ENCODE measurements at places on chromosomes 2 and 18.

DNA sequence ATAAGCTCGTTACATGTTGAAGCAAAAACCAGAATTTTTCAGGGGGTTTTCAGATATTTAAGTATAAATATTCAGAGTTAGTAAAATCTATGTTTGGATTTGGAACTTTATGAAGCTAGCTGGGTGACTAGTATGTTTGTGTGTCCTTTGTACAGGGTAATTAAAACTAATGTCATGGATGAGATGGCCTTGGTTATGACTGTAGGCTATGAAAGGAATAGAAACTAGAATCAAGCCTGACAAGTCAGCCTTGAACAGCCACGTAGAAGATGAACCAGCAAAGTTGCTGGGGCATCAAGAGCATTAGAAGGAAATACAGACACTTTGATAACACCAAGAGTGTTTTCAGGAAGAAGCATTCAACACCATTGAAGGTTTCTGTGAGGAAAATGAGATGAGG lies 825.1 kb upstream of the CNTNAP5 start:
- no peak for DNase-seq

GRCh38 chr2:2809771-2810170 lies 478.7 kb upstream of the MYT1L start:
- no peak for DNase-seq

DNA sequence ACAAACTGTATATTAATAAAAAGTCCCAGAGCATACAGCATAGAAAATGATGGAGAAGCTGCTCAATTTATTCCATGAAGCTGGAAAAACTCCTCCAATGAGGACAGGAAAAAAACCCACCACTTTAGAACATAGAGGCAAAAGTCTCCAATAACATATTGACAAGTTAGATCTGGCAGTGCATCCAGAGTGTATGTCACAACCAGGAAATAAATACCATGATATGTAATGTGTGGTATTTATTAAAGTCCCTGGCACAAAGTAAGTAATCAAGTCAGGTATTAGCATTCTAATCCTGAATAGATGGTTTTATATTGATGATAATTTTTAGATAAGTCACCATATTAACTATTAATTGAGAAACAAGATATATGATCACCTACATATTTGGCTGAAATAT lies 427.3 kb upstream of the HS6ST1 start:
- no peak for DNase-seq

DNA sequence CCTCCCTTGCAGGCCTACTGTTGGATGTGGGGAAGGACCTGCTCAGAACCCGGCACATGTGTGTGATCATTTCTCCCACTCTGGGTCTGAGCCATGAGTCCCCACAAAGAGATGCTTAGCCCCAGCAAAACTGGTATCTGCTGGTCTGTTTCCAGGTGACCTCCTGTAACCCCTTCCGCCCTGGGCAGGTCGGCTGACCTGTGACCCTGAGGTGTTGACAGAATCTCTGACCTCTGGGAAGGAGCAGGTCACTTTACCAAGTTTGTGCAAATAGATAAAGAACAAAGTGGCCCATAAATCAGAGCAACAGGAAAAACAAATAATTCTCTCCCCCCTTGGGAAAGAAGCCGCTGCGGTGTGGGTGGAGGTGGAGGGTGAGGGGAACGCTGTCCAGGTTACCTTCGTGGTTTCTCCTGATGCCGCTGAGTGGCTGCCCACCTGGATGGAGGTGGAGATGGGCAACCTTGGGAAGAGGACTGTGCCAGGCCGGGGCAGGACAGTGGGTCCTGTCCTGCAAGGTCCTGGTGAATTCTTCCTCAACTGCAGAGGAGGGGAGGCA lies 174.0 kb upstream of the MYCN start:
- DNase-seq: no peak

DNA sequence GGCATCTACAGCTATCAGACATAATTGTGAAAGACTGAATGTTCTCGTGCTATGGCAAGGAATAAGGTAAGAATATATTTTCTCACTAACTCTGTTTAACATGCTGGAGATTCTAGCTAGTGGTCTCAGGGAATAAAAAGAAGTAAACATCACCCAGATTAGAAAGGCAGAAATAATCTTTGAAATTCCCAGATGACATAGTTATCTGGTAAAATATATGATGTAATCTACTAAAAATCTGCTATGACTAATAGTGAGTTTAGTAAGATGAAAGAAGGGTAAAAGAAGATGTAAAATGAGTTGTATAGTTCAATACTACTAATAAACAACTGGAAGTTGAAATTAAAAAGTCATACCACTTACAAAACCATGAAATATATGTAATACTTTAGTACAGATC lies 134.2 kb downstream of the DSC3 start:
- no peak for DNase-seq

- DNase-seq: no peak
These were observed 27.6 kb upstream of the CDC42EP3 start for GRCh38 chr2:37698931-37699481.

- DNase-seq: no peak
These were observed 25.2 kb downstream of the FECH start for GRCh38 chr18:57561261-57561660.

DNA sequence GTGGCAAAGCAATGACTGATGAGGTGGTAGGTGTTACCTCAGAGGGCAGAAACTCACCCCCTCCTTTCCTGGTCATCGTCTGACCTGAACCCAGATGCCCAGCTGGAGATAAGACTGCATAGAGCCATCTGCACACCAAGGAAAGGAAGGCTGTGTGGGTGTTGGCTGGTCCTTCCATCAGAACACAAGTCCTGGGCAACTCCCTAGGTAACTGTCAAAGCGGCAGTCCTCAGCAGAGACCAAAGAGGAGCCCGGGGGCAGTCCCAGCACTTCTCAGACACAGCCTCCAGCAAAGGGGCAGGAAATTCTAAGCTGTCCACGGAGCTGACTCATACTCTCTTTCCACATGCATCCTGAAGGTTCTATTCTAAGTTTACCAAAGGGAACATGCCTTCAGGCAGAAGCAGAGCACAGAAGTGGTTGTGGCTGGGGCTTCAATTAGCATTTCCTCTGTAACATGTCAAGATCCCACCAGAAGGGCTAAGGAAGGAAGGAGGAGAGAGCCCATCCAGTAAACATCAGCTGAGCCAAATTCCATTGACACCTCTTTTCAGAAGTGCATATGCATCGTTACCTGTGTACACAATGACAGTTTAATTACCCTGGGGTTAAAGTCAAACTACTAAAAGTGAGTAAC lies 54.7 kb downstream of the SPRED2 start:
- DNase-seq: no peak

GRCh38 chr18:36284268-36284667 lies 13.2 kb upstream of the FHOD3 start:
- DNase-seq: no peak

GRCh38 chr2:118058951-118059350 lies 29.3 kb upstream of the INSIG2 start:
- no peak for DNase-seq

DNA sequence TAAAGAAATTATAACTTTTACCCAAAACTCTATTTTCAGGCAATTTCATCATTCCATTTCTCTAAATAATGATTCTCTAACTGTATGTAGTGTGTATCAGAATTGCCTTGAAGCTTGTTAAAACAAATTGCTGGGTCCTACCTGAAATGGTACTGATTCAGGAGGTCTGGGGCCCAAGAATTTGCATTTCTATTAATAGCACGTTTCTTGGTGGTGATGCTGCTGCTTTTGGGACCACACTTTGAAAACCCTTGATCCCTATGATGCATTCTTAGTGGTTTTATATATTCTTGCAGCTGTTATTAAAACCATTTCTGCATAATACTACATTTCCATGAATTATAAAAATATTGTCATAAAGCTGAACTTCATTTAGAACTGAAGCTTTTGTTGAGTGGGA lies 140.7 kb downstream of the NCK2 start:
- DNase-seq: no peak

All from activated effector memory CD4-positive, alpha-beta T cell treated with anti-CD3 and anti-CD28 coated beads, Interleukin-2, amount 50 U/mL, for 16 hours (primary cell).